ENCODE measurements at places on chromosomes 6 and 20.

DNA sequence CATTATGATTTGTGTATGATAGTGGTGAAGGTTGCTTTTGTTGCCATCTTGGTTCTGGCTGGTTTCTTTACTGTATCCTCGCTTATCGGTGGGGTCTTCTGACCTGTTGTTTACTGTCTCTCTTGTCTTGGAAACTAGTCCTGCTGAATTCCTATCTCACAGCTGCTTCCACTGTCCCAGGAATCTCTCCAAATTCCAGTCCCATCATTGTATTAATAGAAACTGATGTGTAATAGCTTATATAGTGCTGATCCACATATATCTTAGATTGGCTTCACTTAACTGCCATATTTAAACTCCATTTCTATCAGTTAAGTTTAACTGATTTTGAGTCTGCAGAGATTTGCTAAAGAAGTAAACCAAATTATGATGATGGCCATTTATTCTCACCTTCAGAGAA lies 5.9 kb downstream of the GTF2H5 start:
- DNase-seq: no peak

DNA sequence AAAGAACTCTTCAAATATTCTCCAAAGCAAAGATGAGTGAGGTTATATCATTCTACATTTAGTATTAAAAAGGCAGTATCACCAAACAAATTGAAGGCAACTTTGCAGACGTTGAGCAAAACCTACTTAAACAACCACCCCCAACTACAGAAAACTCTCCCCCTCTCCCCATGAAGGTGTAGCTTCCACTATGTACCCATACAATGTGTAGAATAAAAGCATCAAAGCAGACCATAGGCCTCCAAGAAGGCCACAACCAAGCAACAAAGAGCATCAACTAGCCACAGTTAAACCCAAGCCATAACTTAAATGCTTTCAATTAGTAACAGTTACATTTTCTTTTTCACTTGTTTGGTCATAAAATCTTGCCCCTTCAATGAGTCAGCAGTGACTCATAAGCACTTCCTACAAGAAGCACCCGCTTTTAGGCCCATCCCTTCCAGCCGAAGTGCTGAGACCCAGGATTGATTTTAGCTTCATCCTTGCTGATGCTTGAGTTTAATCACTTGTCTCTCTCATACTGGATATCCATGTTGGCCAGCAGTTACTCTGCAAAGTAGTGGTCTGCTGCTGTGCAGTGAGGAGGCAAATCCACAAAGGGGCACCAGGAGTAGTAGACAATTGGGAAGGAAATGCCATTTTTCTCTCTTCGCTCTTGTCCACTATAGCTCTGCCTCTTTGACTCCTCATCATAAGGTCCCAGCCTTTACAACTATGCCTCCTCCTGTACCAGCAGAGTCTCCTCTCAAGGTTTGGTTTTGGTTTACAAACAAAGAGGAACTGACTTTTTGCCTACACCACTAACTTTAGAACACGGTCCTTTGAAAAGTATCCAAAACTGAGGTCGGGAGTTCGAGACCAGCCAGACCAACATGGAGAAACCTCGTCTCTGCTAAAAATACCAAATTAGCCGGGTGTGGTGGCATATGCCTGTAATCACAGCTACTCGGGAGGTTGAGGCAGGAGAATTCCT lies 8.4 kb upstream of the NUP153 start:
- peak; percentile 89 for DNase-seq

DNA sequence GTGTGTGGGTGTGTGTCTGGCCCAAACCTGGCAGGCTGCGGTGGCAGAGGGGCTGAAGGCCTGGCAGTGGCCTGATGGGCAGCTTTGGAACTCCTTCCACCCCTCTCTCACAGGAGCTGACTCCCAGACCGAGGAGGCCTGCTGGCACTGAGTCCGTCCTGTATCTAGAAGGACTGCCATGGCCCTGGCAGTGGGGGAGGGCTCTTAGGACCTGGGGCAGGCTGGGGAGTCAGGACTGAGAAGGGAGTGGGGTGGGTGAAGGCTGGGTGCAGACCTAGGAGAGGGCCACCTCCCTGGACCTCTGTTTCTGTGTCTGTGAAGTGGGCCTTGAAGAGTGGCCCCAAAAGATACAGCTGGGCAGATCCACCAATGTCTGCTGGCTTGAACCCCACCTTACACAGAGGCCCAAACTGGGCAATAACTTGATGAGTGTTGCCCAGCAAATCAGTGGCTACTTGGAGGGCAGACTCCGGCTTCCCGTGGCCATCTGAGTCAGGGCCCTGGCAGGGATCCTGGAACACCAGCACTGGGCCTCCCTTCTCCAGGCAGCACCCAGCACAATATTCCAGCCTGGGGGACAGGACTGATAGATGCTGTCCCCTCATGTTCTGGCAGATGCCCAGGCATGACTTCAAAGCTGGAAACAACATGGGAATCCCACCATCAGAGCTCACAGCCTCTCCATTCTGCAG lies 46.7 kb upstream of the BLCAP start:
- no peak for DNase-seq

GRCh38 chr6:14620522-14620921 lies 502.9 kb downstream of the CD83 start:
- DNase-seq: no peak

DNA sequence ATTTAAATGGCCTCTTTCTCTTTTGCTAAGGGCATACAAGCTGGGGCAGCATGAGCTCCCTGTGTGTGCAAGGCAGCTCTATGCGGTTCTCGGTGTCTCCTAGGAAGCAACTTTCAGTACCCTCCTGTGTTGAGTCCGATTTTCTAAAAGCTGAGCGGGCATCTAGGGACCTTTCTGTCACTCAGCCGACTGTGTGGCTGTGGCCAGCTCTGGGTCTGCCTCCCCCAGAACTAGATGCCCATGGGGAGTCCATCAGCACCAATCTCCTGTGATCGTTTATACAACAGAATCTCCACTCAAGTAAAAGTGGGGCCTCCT lies 7.5 kb downstream of the NELFCD start:
- no peak for DNase-seq

- no peak for DNase-seq
Measured at GRCh38 chr6:13026557-13026956, 301.8 kb downstream of the TBC1D7 start.

- DNase-seq: no peak
Measured at GRCh38 chr6:154238831-154239230, 117.8 kb downstream of the IPCEF1 start.

DNA sequence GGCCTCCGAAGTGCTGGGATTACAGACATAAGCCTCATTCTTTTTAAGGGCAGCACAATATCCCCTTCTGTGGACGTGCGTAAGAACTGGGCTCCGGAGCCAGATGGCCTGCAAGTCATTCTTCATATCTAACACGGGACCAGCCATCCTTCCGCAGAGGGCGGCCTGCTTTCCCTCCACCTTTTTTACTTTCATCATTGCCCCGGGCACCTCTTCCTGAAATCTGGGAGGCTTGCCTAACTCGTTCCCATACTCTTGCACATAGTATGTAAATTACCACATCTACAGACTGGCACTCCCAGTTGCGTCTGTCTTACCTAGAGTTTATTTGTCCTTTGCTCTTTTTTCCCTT lies 29.9 kb upstream of the SLC23A2 start:
- no peak for DNase-seq

DNA sequence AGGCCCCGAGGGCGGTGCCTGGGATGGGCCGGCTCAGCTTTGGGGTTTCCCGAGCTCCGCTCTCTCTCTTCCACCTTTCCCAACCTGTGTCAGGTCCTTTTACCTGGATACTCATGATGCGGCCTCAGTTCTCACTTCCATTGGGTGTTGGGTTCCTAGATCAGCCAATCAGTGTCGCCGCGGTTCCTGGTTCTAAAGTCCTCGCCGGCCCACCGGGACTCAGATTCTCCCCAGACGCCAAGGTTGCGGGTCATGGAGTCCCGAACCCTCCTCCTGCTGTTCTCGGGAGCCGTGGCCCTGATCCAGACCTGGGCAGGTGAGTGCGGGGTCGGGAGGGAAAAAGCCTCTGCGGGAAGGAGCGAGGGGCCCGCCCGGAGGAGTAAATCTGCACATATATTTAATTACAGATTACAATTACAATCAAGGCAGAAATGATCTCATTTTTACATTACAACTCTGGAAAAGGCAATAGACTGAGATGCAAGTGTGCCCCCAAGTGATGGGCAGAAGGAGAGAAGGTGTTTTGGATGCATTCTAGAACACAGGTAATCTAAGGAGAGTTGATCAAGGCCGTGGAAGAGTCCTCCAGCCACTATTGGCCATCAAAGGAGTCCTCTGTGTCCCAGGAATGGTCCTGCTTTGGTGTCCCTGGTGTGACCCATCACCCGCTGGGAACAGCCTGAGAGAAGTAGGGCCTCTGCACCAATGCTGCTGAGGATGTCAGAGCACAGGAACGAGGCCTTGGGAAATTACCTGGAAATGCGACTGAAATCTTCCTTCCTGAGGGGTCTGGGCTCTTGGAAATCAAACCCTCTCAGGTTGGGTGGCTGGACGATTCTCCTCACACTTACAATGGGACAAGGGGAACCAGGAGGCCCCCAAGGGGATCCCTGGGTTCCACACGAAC lies 34.7 kb upstream of the MICB start:
- no peak for DNase-seq

GRCh38 chr6:151412909-151413308 lies 21.6 kb upstream of the ZBTB2 start:
- no peak for DNase-seq

DNA sequence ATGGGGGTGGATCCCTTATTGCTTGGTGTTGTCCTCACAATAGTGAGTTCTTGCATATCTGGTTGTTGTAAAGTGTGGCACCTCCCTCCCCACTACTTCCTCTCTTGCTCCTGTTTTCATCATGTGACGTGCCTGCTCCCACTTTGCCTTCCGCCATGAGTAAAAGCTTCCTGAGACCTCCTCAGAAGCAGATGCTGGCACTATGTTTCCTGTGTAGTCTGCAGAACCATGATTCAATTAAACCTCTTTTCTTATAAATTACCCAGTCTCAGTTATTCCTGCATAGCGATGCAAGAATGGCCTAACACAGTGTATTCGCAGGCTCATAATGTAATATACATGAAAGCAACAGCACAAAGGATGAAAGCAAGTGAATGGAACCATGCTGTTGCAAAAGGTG lies 28.4 kb upstream of the ANKRD60 start:
- no peak for DNase-seq

GRCh38 chr6:44797746-44798145 lies 410.2 kb downstream of the CDC5L start:
- no peak for DNase-seq

- DNase-seq: no peak
Measured at GRCh38 chr6:336159-337114, 44.1 kb downstream of the DUSP22 start.

DNA sequence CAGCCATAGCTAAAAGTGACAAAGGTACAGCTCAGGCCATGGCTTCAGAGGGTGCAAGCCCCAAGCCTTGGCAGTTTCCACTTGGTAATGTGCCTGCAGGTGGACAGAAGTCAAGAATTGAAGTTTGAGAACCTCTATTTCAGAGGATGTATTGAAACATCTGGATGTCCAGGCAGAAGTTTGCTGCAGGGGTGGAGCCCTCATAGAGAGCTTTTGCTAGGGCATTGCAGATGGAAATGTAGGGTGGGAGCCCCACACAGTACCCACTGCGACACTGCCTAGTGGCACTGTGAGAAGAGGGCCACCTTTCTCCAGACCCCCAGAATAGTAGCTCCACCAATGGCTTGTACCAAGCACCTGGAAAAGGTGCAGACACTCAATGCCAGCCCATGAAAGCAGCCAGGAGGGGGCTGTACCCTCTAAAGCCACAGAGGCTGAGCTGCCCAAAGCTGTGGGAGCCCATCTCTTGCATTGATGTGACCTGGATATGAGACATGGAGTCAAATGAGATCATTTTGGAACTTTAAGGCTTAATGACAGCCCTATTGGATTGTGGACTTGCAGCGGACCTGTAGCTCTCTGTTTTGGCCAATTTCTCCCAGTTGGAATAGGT lies 1299.4 kb upstream of the MAP3K7 start:
- no peak for DNase-seq

DNA sequence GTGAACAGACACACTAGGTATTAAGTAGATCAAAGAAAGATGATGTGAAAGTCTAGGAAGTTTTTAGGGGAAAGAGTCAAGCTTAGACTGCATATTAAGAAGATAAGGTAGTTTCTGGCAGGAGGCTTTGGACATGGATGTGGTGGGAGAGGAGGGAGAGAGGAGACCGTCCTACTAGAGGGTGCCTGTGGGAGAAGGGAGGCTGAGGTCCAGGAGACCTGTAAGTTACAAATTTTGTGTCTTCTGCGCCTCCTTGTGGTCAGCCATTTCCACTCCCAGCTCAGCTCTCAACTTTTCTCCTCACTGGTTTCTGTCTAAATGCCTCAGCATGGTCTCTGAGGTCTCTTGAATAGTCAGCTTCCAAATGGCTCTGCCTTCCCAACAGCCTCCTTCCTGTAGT lies 193.5 kb downstream of the UNC5CL start:
- DNase-seq: no peak

DNA sequence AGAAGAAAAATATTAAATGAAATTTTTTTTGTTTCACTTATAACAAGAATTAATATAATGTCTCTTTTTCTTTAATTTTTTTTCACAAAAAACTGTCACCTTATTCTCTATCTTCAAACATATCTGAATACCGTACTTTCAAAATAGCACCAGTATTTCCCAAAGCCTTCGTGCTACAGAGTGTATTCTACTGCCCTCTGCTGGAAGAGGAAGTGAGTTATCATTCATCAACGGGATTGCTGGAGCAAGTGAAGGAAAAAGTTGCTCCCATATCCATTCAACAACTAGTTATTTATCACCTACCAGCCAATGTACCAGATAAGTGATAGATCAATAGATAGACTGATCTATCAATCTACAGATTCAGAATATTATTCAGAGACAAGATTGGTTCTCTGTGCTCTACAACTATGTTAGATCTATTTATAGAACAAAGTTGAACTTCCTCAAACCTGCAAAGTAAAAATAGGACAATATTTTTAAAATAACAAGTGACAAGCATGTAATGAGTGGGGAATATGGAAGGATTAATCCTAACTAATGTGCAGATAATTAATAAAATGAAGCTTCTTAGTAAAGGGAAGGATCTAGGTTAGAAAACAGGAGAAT lies 26.7 kb upstream of the TFAP2B start:
- DNase-seq: no peak

DNA sequence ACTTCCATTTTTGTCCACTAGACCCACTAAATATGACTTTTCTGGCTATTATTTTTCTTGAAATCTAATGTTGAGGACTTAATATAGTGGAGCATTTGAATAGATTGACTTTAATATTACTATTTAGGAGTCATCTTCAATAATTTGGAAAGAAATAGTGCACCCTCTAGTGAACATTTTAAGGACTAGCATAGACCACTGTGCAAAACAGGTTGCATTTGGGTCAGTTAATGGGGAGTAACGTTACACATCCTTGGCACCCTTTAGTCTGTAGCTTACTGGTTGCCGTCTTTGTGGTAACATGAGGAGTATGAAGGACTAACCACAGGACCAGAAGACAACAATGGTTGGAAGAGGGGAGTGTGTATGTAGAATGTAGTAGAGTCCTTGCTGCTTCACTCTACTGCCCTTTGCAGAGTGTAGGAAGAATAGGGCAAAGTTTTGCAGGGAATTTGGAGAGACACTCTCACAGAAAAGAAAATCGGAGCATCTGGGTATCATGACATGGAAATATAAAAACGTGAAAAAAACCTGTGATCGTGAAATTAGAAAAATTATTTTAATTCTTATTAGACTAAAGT lies 25.2 kb downstream of the RFPL4B start:
- peak; percentile 43 for DNase-seq
